ENCODE measurements at places on chromosomes 1 and 21.

- DNase-seq, result no peak
These were observed 8.9 kb upstream of the KIF21B start for GRCh38 chr1:201032408-201032807.

- no peak for DNase-seq
These were observed 122.2 kb downstream of the NRDC start for GRCh38 chr1:51756290-51756689.

DNA sequence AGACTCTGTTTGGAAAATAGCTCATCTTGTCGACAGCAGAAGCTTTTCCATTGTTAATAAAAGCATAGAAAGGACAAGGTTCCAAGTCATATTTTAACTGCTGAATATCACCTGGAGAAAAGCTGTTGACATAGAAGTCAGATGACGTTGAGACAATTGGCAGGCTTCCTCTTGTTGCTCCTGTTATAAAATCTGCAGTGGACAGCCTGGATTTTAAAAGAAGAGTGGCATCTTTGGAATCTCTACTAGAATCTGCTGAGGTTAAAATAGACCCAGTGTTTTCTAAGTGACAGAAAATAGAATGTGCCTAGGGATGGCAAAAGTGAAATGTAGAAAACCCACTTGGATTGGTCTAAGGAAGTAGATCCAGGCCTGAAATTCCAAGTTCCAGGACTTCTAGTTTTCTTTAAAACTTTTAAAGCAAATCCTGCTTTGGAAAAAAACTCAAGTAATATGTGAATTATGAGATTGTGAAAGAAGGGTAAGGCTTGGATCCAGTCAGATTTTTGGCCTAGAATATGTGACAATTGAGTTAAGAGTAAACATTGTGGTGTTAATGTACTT is 53.6 kb upstream of the NEXN start:
- no peak for DNase-seq

DNA sequence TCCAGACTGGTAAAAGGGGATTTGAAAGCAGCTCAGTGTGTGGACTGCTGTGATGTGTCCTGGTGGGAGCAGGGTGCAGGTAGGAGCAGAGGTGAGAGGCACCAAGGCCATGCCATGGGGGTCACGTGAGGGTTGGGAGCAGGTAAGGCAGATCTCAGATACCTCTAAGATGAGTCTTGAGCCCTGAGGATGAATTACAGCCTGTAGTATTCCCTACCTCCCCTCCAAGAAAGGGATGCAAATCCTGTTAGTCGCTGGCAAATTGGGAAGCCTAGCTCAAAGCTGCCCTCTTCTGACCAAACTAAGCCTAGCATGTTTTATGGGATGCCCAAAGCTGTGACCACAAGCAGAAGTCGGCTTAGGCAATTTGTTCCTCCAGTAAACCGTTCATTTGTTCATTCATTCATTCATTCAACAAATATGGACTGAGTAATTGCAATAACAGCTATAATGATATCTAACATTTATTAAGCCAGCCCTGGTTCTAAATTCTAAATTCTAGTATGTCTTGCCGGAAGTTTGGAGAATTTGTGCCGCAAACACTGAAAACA is 3.9 kb upstream of the NUAK2 start:
- DNase-seq, result no peak

- no peak for DNase-seq
These were observed 30.6 kb downstream of the KCND3 start for GRCh38 chr1:111958851-111959250.

- DNase-seq, result no peak
These were observed 1.4 kb upstream of the TLCD4 start for GRCh38 chr1:95115708-95116137.
